ENCODE measurements at places on chromosomes 4 and X.

DNA sequence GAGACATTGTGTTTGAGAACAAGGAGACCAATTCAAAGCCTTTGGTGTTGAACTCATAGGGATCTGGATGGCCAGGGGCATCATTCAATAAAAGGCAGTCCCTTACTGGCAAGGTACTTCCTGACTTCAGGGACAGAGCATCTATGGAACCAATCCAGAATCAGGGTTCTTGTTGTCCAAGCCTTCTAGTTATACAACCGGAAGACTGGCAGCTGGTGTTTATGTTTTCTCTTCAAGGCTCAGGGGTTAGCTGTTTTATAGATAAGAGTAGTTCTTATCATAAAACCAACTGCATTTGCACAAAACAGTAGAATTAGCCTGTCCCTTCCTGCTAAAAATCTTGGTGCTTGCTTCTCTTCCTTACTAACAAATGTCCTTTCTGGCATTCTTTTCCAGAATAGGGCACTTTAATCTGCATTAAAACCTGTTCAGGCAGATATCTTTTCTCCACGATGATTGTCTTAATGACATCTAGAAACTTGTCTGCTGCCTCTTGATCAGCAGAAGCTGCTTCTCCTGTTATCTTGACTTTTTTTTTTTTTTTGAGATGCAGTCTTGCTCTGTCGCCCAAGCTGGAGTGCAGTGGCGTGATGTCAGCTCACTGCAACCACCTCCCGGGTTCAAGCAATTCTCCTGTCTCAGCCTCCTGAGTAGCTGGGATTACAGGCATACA lies 38.4 kb upstream of the ARHGEF6 start:
- DNase-seq: no peak

DNA sequence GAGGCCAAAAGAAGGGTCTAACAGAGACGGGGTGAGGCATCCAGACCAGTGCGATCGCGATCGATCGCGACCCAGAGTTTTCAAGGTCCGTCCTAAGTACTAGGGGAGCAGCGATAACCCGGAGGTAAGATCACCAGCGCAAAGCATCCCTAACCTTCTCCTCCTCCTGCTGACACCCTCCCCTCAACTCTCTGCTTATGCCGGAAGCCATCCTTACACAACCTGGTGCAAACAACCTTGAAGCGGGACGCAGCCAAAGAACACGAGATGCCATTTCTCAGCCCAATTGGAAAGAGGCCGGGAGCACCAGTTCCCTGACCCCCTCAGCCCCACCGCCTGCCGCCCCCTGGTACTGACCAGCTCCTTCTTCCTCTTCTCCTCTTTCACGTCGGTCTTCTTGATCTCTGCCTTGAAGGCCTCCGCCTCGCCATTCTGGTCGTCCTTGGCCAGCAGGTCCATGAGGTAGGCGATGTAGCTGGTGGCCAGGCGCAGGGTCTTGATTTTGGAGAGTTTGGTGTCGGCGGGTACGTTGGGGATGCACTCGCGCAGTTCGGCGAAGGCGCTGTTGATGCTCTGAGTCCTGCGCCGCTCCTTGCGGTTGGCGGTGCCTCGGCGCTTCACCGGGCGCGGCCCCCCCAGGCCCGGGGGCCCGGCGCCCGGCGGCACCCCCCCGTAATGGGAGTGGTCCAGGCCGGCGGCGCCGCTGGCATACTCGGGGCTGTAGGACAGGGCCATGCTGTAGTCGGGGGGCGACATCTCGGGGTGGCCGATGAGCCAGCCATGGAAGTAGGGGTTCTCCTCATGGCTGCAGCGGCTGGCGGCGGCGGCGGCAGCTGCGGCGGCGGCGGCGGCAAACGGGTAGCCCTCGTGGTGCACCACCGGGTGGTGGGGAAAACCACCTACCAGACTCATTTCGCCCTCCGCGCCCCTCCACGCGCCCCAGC lies 1.4 kb downstream of the HAND2 start:
- peak; percentile 36 for DNase-seq

- DNase-seq: no peak
These were observed 98.0 kb downstream of the RRAGB start for GRCh38 chrX:55815546-55815945.

GRCh38 chr4:108644237-108644636 lies 6.2 kb upstream of the OSTC start:
- no peak for DNase-seq

GRCh38 chrX:41923211-41923977 lies at the start of gene CASK:
Gene CASK (minus strand): TSS chrX:41923554. CDS start chrX:41922988, 566 bp downstream.
- peak; percentile 89 for DNase-seq

- no peak for DNase-seq
These were observed 411.5 kb upstream of the FTHL17 start for GRCh38 chrX:31483336-31483735.

GRCh38 chr4:144820011-144820727 lies 174.2 kb downstream of the HHIP start:
- no peak for DNase-seq

GRCh38 chr4:152843481-152844090 lies 63.8 kb downstream of the ARFIP1 start:
- no peak for DNase-seq

- peak; percentile 22 for DNase-seq
These were observed 1.6 kb downstream of the ZCCHC12 start for GRCh38 chrX:118825227-118825626.

GRCh38 chr4:3355266-3355748 lies 62.5 kb downstream of the RGS12 start:
- DNase-seq: peak; percentile 63

DNA sequence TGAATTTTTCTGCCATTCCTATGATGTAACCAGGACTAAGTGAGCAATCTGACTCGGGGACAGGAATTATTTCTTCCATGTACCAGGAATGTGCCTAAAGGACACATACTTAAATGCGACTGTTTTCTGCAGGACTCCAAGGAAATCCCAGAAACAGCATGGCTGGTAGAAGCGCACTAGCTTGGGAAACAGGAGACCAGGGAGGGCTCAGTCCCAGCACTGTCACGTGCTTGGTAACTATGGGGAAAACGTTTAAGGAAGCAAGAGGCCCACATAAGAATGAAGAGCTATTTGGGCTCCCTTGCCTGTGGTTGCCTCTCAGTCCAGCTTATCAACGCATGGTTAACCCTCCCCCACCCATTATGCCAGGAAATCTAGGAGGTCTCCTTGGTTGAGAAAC lies 19.6 kb downstream of the MPP1 start:
- no peak for DNase-seq

DNA sequence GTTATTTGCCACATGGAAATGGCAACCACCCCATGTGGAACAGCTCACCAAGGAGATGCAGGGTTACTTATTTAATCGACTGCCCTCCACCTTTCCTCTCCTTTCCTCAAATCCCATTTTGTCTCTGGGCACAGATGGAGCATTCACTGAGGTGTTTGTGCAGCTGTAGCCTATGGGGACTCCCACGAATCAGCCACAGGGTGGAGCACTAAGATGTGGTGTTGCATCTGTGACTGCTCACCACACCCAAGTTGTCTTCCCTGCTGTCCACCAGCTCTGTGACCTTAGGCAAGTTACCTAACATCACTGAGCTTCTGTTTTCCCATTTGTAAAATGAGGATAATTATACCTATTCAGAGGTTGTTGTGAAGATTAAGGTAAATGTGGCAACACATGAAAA lies 252.4 kb upstream of the CPEB2 start:
- no peak for DNase-seq

- DNase-seq: no peak
These were observed 54.6 kb upstream of the UNC5C start for GRCh38 chr4:95603393-95603792.

DNA sequence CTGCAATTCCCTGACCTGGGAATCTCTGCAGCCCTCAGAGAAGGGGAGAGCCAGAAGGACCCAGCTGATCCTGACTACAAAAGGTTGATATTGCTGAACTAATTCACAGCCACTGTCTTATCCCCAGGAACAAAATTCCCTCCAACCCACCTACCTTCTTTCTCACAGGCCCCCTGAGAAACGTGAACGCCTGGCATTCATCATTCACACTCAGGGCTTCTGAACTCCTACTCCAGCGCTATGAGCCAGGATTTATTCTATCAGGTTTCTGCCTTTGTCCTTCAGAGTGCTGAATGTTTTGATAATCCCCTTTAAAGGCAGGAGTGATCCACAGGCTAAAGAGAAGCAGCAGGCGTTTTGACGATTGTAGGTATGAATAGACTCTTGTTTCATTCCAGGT lies 76.5 kb downstream of the KCNIP4 start:
- no peak for DNase-seq

DNA sequence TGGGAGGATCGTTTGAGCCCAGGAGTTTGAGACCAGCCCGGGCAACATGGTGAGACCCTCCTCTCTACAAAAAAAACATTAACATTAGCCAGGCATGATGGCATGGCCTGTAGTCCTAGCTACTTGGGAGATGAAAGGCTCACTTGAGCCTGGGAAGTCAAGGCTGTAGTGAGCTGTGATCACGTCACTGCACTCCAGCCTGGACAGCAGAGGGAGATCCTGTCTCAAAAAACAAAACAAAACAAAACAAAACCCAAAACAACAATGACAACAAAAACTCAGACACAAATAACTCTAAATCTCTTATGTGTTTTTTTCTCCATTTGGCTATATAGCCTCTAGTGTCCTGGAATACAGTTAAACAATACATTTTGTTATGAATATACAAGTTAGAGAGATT lies 127.3 kb upstream of the STK26 start:
- DNase-seq: no peak

DNA sequence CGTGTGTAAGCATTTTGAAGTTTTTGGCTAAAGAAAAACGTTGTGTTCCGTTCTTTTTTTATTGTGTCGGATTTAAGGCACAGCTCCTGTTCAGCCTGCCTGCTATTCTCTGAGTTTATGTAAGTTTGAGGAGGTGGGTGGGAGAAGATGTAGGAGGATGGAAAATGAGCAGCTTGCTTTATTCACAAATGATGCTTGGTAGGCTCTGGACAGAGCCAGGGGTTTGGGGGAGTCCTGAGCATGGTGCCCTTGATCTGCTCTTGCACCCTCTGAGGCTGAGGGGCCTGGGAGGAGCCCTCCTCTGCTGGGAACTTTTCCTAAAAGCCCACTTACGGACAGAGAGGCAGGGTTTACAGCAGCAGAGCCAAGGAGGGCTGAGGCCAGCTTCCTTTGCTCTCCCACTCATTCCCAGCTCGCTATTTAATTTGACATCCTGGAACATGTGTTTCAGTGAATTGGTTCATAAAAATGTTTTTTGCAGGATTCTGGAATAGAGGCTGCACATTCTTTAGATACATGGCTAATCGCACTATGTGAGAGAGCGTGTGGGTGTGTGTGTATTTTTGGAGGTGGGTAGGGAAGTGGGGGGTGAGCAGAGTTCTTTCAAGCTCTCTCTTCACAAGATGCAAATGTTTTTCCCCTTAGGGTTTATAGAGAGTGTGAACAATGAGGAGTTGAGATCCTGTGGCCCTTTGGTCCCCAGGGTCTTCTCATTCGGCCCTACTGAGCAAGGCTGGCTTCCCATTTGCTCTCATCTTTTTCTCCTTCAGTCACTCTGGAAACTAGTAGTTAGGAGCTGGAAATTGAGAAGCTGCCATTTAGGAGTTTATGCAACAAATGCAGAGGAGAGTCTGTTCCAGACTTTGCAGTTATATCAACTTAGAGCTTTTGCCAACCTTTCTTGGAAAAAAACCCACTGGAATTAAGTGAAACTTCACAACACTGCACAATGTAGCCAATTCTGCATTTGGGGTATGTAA lies 32.1 kb downstream of the TMEM131L start:
- DNase-seq: peak; percentile 62

GRCh38 chr4:61336488-61336887 lies 136.4 kb downstream of the ADGRL3 start:
- no peak for DNase-seq

DNA sequence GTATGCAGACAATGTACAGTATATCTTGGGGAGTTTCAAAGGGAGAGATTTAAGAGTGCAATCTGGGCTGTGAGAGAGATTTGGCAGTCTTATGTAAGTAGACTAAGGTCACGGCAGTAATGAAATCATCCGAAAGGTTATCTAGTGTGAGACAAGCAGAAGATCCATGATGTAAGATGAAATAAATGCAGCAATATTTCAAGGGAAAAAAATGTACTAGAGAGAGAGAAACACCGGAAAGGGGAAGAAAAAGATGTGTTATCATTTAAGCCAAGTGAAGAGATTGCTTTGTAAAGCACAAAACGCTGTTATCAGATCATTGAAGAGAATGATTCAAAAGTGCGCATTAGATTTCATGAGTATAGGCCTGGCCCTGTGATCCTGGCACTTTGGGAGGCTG lies 88.4 kb upstream of the GUCY1A1 start:
- no peak for DNase-seq

GRCh38 chr4:123997776-123998449 lies 601.3 kb downstream of the SPRY1 start:
- DNase-seq: no peak

DNA sequence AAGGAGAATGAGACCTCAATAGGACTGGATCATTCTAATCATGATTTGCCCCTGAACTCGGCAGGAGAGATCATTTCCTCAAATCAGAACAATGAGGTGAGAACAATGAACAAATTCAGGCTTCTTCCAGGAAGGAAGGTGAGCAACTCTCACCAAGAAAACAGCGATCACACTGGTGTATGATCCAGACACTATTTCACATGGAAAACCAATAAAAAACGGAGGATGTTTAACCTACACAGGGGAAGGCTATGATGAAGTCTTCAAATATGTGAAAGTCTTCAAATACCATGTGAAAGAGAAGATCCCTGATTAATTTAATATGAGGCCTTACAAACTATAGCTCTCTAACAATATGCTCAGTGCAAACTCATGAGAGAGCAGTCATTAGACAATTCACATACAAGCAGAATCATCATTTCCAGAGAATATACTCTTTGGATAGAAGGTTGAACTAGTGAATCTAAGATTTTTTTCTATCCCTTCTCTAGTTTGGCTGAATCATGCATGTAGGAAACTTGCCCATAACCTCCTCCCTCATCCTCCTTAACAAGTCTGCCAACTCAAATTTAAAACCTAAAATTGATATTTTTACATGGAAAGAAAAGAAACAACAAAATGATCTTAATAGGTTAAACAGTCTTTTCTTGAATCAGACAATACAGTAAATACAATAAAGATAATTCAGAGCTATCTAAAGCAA lies 122.5 kb downstream of the ADAMTS3 start:
- no peak for DNase-seq

- DNase-seq: no peak
These were observed 64.0 kb downstream of the ADRA2C start for GRCh38 chr4:3829956-3830773.

GRCh38 chrX:84453351-84454246 lies 48.7 kb downstream of the HDX start:
- DNase-seq: no peak

DNA sequence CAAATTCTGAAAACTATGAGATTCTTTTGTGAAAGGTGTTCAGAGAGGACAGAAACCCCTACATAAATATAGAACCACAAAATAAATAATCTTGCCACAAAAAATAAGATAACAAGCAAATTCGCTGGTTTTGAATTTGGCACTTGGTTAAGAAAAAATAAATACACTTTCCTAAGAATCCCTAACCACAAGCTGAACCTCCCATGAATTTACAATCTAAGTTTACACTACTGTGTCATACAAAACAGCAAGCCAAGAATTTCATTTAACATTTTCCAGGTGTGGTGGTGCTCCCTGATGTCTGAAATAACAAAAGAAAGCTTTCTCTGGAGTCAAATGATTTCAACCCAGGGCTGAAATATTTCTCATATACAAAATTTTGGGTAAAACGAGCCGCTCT lies 121.0 kb downstream of the KCNIP4 start:
- DNase-seq: no peak

- no peak for DNase-seq
These were observed 3.6 kb upstream of the KLHL15 start for GRCh38 chrX:24030597-24030996.

- peak; percentile 74 for DNase-seq
These were observed 8.3 kb upstream of the BCOR start for GRCh38 chrX:40105835-40106675.

GRCh38 chrX:133749370-133749769 lies 236.0 kb downstream of the GPC3 start:
- no peak for DNase-seq

GRCh38 chr4:76757418-76757939 lies 140.5 kb downstream of the SOWAHB start:
- no peak for DNase-seq

All from B cell (primary cell).